ENCODE measurements at places on chromosomes 7 and 10. TPM values are rescaled to one million over a fixed set of nuclear protein-coding genes. Genes with fewer than 3 reads are reported as not detected.

Gene ADAM22
- 0.18 TPM for total RNA-seq

DNA sequence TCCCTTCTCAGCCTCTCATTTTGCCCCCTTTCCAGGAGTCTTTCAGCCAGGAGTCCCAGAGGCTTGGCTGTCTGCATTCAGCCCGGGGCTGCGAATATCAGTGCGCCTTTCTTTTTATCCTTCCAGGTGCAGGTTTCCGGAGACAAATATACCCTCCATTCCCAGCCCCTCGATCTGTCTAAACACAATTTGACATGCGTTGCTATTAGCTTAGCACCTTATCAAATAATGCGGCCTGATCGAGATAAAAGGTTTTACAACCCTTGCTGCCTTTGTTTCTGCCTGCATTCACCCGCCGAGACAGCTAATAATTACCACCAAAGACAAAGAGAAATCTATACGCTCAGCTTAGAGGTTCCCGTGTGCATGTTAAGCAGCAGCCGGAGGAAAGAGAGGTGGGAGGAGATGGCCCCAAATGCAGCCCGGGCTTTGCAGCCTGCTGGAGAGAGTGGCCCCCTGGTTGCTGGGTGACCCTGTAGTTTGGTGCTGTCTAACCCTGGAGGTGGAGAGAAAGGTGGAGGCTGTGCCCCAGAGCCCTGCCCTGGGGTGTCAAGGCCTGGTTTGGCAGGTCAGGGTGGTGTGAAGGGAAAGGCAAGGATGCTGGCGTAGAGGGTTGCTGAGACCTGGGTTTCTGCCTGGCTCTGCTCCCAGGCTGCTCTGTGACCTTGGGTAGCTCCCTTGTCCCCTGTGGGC lies 185.3 kb downstream of the RPS24 start:
- no peak for DNase-seq

GRCh38 chr10:97505152-97505551 lies 6.4 kb downstream of the UBTD1 start:
- DNase-seq = no peak

DNA sequence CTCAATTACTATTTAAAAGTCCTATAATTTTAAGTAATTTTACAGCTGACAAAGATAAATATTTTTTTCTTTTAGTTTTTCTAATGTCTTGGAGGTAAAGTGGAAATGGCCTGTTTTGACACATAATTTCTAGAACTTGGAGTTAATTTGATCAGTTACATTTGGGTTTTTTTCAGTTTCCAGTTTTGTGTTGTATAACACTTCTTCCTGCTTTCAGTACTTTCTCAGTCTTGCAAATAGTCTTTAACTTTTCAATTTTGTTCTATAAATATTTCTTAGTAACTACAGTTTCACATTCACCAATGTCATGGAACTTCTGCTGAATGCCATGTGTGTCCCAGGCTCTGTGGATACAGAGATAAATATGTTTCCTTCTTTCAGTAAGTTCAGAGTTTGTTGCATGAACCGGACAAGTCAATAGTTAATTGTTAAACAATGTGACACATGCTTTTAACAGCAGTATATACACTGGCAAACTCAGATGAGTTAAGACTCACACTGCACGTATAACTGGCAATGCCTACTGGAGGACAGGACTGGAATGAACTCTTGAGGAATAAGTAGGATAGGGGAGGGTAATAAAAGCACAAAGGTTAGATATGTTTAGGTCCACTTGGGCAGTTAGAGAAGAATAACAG lies 4.6 kb downstream of the SHOC2 start:
- DNase-seq = no peak

- DNase-seq = peak; percentile 76
These were observed 6.0 kb downstream of the RHOBTB1 start for GRCh38 chr10:60937784-60938654.

- no peak for DNase-seq
These were observed 81.8 kb downstream of the PLCE1 start for GRCh38 chr10:94075506-94075905.

DNA sequence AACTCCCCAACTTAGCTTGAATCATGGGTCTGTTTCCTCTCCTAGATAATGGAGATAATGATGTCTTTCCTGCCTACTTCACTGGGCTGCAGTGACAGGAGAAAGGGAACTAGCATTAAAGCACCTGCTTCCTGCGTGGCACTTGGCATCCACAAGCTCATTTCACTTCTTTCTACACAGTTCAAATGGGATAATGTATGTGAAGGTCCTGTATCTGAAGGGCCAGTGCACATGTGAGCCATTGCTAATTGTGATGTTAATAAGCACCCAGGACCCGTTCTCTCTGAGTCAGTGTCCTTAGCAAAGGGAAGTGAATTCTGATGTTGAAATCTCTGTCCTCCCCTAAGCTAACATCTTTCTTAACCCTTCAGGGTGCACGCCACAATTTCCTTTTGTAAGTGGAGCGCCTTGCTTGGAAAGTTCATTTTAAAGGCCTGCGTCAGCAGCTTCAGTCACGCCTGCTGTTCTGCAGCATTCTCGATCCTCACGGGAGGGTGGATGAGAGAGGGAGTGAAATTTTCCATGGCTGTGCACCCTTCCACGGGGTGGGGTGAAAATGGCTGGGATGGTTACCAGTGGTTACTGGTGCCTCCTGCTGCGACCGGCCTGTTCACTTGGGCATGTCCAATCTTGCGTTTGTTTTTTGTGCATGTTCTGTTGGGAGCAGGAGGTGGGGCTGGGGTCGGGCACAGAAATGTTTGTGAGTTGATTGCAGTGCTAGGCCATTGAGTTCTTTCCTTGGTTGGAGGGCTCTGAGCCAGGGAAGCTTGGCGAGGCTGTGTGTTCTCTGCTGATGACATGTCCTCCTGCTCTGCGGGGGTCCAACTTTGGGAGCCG lies 59.2 kb downstream of the HK1 start:
- DNase-seq = peak; percentile 86

DNA sequence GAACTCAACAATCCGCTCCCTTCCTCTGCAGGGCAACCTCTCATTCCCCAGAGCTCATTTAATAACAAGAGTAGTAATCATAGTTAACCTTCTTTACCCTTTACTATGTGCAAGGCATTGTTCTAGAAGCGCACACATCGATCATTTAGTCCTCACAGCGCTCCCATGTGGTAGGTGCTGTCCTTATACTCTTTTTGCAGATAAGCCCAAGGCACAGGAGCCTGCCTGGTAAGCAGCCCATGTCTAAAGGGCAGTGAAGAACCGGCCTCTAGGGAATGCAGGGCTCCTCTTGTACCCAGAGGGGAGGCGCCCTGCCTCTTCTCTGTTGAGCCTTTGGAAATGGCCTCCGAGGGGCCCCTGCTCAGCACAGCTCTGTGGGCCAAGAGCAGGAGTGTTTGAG lies 14.3 kb downstream of the CHST3 start:
- DNase-seq = no peak

GRCh38 chr10:72353028-72353964 lies 1.4 kb downstream of the DNAJB12 start:
- peak; percentile 40 for DNase-seq

Gene TUBB8
- total RNA-seq = not detected

Gene OPALIN
- not detected for total RNA-seq

- no peak for DNase-seq
These were observed 113.4 kb downstream of the VIPR2 start for GRCh38 chr7:159031135-159031701.

Gene C10orf120
- not detected for total RNA-seq

DNA sequence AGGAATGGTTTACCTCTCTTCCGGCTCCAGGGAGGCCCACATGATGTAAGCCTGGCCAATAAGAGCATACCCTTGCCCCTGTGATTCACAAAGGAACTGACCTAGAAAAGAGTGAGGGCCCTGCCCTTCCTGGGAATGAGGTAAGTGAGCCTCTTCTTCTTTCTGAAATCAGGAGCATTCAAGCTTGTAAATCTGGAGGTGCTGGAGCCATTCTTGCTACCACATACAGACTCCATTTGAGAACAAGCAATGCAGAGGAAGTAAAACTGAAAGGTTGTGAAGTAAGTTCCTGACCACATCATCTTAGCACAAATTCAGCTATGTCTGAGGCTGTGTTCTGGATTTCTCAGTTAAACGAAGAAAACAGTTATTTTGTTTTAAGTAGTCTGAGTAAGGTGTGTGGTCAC lies 132.2 kb downstream of the CD36 start:
- no peak for DNase-seq
